ENCODE measurements at places on chromosomes 7 and 10.

DNA sequence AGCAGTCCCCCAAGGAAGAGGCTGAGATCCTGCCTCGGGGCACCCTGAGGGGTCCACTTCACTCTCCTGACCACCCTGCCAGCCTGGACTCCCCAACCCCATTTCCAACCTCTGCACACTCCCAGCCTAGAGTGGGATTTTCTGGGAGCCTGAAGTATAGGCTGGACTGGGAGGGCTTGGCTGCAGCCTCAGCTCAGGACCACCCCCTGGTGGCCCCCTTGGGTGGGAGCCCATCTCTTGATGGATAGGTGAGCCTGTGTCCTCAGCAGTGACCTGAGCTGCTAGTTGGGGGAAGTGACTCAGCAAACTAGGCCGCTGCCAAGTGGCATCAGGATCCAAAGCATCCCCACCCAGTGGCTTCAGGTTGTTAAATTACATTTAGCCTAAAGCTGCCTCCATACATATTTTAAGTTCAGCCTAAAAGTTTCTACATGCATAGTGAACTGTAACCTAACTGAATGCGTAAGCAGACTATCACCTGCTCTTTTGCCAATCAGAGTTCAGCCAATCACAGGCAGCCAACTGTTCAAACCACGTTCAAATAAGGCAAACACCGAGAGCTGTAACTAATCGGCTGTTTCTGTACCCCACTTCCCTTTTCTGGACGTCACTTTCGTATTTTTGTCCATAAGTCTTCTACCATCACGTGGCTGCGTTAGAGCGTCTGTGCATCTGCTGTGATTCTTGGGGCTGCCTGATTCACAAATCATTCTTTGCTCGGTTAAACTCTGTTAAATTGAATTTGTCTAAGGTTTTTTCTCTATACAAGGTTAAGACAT is 144.0 kb downstream of the PLPP4 start:
- DNase-seq: no peak

GRCh38 chr7:30727061-30727945 is 24.6 kb upstream of the INMT start:
- DNase-seq: no peak

- DNase-seq: no peak
Measured at GRCh38 chr10:29802171-29802570, 167.4 kb upstream of the SVIL start.

DNA sequence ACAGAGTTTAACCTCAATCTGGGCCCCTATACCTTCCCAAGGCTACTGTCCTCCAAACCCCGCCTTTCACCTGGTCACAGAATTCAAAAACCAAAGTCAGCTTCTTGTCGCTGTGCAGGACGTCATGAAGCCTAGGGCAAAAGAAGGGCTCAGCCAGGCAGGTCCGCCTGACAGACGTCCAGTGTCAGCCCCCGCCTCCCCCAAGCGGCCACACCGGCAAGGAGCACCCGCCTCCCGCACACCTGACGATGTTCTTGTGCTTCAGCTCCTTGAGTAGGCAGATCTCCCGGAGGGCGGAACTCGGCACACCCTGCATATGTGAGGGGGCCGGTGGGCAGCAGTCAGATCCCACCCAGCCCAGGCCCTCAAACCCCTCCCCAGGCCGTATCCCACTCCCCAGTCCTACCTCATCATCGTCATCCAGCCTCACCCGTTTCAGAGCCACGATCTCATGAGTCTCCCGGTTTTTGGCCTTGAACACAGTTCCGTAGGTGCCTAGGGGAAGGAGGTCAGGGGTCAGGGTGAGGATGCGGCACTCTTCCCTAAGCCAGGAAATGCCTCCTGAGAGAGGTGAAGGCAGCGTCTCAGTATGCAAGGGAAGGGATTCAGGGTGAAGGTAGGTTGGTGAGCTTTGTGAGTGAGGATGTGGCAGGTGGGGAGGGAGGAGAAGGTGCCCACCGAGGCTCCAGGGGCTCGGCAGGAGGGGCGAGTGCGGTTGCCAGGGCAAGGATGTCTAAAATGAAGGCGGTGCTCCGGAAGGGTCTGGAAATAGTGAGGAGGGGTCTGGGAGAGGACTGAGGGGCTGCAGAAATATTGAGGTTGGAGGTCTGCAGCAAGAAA is 811 bp downstream of the CDK5 start:
- no peak for DNase-seq

DNA sequence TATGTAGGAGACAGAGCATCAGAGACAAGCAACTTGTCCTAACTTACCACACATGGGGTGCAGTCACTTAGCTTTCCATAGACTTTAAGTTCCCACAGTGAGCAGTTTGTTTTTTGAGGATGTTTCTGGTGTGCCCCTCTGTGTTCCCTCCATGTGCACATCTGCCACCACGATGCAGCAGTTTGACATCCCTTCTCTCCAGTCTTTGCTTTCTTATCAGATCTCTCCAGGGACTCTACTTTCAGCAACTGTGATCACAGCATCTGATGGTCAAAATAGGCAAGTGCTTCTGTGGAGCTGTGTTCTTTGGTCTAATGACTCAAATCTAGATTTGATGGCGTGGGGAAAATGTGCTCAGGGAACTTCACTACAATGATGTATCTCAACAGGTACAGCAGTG is 96.5 kb upstream of the NAMPT start:
- DNase-seq: no peak

DNA sequence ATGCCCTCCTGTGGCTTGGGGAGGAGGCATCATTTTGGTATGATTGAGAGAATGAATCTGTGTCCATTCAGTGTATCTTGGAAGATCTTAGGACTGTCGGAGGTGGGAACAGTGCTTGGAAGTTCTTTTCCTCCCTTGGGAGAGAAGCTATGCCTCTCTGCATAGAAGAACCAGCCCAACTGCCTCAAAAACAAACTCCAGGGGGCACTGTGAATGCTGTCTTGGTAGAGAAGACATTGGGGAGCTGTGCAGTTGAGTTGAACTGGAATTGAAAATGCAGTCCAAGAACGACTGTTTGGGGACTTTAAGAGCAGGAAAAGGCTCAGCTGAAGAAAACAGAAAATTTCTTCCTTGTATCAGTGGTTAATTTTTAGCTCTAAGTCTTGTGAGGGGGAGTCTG is 4.9 kb upstream of the GJD4 start:
- no peak for DNase-seq
